ENCODE measurements at places on chromosomes 7 and 10.

GRCh38 chr10:93475871-93476270, 6.3 kb downstream of the MYOF start:
- DNase-seq, result peak; percentile 64

- no peak for DNase-seq
Observed at GRCh38 chr7:112383671-112384417, 66.4 kb upstream of the IFRD1 start.

GRCh38 chr7:39016609-39017008, 38.9 kb downstream of the POU6F2 start:
- no peak for DNase-seq

DNA sequence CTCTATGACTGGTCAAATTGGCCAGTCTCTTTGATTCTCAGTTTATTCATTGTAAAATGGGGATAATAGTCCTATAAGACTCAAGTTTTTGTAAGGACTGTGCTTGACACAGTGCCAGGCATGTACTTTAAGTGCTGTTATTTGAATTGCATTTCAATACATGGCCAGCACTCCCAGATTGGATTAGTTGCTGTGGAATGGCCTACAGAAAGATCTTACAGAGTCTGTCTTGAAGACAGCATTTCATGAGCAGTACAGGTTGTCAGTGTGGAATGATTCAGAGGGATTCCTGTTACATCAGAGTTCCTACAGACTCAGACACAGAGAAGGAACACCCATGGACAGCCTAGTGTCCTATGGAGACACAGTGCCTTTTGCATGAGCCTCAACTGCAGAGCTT, 238.1 kb upstream of the BMPER start:
- DNase-seq, result peak; percentile 65

GRCh38 chr10:51649064-51649463, 50.3 kb downstream of the CSTF2T start:
- DNase-seq, result no peak

GRCh38 chr10:97752956-97753355, 16.0 kb downstream of the ZFYVE27 start:
- no peak for DNase-seq

All from fibroblast of skin of abdomen (primary cell).